ENCODE measurements at places on chromosomes 4 and X.

DNA sequence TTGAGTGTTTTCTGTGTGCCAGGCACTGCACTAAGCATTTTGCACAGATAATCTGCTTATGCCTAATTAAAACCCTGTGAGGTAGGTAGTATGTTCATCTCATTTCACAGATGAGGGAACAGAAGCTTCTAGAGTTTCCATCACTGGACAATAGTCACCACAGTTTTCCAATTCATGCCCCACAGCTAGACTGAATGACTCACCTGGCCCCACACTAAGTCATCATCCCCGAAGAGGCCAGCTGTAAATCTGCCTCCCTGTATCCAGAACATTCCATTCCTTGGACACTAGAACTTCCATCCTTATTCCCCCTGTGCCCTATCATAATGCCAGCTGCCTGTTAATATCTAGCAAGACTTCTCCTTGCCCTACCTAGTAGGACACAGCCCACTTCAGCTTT is 40.9 kb upstream of the NYX start:
- no peak for DNase-seq

- DNase-seq, result no peak
Measured at GRCh38 chr4:41963105-41963504, 18.5 kb upstream of the DCAF4L1 start.

DNA sequence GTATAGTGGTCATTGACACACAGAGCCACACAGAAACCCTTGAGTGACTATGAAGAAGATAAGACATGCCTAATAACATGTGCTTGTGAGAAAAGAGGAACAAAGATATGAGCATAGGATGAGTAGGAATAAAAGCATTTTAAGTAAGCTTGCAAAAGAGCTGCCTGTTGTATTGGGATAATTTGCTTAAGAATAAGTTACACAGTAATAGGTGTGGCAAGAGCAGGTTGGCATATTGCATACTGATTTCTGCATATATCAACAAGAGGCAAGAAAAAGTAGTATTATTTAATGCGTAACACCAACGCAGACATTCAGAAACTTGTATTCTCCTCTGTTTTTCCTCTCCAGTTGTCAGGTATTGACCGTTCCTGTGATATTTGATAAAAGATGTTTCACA is 111.5 kb upstream of the UGT8 start:
- no peak for DNase-seq

GRCh38 chr4:188624370-188624769 is 485.1 kb downstream of the TRIML1 start:
- no peak for DNase-seq

DNA sequence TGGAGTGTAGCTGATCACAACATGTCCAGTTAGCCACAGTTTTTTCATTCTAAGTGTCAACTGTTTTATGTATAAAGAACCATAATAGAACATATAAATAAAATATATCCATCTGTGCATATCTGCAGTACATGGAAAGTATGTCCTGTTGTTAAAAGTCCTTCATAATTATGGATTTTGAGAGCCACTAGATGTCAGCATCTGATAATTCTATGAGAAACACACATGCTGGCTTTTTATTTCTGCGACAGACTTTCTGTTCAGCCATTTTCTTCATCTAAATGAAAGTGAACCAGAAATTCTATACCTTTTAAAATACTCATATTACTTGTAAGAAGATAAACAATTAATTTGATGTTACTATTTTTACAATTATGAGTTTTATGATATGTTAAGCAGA is 251.5 kb downstream of the GPM6A start:
- no peak for DNase-seq

- DNase-seq, result no peak
Measured at GRCh38 chrX:1576201-1576992, 15.0 kb upstream of the AKAP17A start.

- no peak for DNase-seq
Measured at GRCh38 chr4:119504616-119505015, 124.0 kb downstream of the PDE5A start.

- DNase-seq, result no peak
Measured at GRCh38 chr4:90219822-90220221, 92.6 kb downstream of the CCSER1 start.

GRCh38 chr4:111519683-111520082 is 625.6 kb upstream of the FAM241A start:
- no peak for DNase-seq

- DNase-seq, result no peak
Measured at GRCh38 chr4:104596189-104596588, 101.5 kb upstream of the CXXC4 start.

- DNase-seq, result no peak
Measured at GRCh38 chr4:80333121-80333520, 2.4 kb upstream of the CFAP299 start.

DNA sequence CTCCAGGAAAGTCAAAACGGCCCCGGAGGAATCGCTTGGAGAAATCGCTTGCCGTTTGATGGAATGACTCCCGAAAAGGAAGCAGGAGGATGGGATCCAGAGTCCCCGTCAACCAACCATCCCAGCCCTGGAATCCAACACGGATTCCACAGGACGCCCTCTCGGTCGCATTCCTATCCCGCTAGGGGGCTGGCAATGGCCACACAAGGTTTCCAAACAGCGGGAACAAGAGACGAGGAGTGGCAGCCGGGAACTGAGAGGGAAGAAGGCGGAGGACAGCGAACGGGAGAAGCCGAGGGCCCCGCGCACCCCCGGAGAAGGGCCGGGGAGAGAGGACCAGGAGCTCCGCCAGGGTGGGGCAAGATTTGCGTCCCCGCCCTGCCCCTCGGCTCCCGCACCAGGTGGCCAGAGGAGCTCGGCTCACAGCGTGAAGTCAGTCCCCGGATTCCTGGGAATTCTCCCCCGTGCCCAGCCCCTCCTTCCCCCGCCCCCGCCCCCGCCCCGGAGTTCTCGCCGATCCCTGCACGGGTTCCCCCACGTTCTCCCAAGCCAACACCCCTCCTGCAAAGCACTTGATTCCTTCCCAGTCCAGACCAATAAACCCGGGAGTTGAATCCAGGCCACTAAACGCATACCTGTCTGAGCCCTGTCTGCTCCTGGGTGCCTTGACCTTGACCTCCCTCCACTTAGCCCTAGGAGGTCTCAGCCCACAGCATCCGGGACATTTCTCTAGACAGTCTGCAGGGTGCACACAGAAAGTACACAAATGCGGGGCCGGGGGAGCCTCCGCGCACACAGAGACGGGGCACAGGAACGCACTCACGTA is 1.4 kb downstream of the PDZD4 start:
- DNase-seq, result no peak

- peak; percentile 81 for DNase-seq
Measured at GRCh38 chr4:184649026-184649970, at the start of the genes CASP3 and PRIMPOL. TSS of gene CASP3 (minus strand) at chr4:184649447. CDS start at chr4:184638453, 10,994 bp downstream. TSS of gene PRIMPOL (plus strand) at chr4:184649738. CDS start at chr4:184657141, 7,403 bp downstream.

GRCh38 chr4:80489798-80490197 is 154.3 kb downstream of the CFAP299 start:
- DNase-seq, result no peak

DNA sequence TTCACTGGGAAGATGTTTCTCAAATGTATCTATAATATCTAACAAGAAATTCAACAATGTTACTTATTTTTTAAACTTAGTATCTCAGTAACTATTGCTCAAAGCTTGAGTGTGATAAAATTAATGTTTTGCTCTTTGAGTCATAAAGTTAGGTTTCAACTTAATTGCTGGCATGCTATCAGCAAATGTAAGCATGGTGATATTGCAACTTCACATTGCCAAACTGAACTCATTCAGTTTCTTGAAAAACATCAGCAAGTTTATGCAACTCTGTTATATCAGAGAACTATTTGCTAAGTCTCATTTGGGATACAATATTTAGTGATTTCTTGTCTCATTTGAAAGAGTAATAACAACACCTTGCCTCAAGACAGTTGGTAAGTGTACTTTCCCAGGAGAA is 91.2 kb upstream of the KLF3 start:
- DNase-seq, result no peak

GRCh38 chr4:155072417-155072816 is 136.0 kb upstream of the NPY2R start:
- no peak for DNase-seq

GRCh38 chrX:19852014-19853005 is 35.1 kb downstream of the SH3KBP1 start:
- no peak for DNase-seq

DNA sequence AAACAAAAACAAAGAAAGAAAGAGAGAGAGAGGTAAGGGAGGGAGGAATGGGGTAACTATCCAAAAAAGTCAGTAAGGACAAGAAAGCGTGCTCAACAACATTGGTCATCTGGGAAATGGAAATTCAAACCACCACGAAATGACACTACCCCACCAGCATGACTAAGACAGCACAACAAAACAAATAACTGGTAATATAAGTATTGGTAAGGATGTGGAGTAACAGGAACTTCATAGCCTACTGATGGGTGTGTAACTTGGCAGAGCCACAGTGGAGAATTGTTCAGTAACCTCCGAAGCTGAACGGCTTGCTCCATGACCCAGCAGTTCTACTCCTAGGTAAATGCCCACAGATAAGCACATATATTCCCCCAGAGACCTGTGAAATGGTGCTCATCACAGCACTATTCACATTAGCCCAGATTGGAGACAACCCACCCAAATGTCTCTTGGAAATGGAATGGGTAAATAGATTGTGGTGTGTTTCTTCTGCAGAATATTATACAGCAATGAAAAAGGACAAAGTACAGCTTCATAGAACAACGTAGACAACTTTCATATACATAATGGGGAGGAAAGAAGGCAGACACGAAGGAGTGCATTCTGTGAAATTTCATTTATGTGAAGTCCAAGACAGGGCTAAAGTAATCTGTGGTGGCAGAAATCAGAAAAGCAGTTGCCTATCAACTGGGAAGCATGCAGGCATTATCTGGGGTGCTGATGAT is 95.5 kb upstream of the ATP6AP2 start:
- no peak for DNase-seq

DNA sequence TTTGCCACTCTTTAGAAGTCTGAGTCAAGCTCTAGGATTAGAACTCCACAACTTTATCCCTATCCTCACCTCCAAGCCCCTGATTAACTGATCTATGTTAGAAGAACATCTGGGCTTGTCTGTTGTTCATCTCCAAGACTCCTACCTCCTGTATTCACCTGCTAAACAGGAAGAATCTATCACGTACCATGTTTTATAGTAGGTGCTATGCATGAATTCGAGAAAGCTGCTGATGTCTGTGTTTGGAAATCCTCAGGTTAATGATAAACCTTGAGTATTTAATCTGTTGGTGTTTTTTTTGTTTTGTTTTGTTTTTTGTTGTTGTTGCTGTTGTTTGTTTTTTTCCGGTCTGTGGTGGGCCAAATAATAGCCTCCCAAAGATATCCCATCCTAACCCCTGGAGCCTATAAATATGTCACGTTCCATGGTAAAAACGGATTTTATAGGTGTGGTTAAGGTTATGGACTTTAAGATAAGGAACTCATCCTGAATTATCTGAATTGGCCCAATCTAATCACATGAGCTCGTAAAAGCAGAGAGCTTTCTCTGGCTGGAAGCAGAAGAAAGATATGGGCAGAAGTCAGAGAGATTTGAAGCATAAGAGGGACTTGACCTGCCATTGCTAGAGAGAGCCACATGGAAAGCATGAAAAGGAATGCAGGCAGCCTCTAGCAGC is 101.2 kb upstream of the DUSP21 start:
- no peak for DNase-seq

GRCh38 chr4:170652571-170652970 is 562.8 kb upstream of the AADAT start:
- no peak for DNase-seq

- DNase-seq, result no peak
Measured at GRCh38 chrX:97705936-97706335, 822.2 kb downstream of the RPA4 start.

DNA sequence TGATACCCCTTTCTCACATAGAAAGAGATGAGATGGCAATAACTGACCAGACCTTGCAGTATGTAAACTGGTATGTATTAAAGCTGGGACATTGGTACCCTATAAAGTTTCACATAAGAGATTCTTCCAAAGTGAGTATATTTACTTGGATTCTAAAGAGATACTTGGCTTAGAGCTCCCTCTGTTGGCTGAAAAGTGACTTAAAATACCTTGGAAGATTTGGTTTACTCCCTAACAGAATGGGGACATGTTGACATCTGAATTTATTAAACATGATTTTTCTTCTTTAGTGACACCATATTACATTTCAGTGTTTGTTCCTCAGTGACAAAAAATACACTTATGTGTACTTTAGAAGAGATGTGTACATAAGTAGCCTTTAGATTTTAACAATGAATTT is 47.9 kb upstream of the RGN start:
- DNase-seq, result peak; percentile 17

DNA sequence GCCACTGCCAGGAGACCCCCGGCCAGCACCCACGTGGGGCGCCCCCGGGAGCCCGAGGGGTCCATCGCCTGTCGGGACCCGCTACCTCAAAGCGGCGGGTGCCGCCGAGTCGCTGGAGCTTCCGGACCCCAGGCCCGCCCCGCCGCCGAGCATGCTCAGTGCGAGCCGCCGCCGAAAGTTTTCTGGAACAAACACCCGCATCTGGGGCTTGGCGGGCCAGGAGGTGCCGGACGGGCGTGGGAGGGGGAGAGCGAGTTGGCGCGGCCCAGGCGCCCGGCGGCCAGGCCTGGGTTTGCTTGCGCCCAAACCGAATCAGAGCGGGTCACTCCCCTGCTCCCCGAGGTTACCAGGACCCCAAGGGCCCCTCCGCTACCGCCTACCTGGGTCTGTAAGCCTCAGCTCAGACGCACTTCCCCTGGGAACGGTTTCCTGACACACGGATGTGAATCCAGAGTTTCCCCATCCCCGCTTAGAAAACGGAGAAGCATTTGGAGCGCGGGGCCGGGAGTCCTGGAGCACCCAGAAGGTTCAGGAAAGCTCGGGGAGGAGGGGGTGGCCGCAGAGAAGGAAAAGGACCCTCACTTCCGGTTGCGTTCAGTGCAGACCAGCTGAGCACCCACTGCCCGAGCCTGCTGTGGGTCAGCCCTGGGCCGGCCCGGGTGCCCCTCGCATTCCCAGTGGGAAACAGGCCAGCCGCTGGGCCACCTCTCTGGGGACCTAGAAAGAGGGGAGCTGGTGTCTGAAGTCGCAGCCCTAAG is at the start of gene EVC2:
TSS of gene EVC2 (minus strand) at position 111 of the 758 bp plus-strand sequence. CDS start at position 65, 46 bp downstream.
- no peak for DNase-seq

GRCh38 chr4:139808808-139809756 is 143.5 kb downstream of the MGST2 start:
- no peak for DNase-seq

- no peak for DNase-seq
Measured at GRCh38 chr4:67869580-67870190, 14.1 kb downstream of the TMPRSS11D start.

DNA sequence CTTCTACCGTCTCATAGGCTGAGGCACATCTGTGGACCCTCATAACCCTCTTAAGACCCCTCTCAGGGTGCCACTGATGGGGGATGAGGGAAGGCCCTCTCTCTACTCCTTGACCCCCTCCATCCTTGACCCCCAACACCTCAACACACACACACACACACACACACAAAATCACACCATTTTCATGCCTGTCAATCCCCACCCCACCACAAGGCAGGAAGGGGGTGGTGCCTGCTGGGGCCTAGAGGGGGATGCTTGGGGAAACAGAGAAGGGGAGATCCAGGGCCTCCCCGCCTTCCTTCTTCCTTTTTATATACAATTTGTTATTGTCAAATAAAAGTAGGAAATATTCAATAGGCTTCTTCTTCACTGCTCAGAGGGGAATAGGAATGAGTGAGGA is 1.2 kb upstream of the EBP start:
- DNase-seq, result no peak

- no peak for DNase-seq
Measured at GRCh38 chr4:120915336-120915735, 7.2 kb downstream of the PRDM5 start.

Measured in pulmonary artery endothelial cell (primary cell).